ENCODE measurements at places on chromosomes 1 and 21. TPM values are rescaled to one million over a fixed set of nuclear protein-coding genes. Genes with fewer than 3 reads are reported as not detected.

Gene TM2D1
- 43.5 TPM for total RNA-seq

Gene COL24A1
- 0.16 TPM for total RNA-seq

Gene MARK1
- total RNA-seq: 9.1 TPM

Gene FCRLB
- 3.3 TPM for total RNA-seq

DNA sequence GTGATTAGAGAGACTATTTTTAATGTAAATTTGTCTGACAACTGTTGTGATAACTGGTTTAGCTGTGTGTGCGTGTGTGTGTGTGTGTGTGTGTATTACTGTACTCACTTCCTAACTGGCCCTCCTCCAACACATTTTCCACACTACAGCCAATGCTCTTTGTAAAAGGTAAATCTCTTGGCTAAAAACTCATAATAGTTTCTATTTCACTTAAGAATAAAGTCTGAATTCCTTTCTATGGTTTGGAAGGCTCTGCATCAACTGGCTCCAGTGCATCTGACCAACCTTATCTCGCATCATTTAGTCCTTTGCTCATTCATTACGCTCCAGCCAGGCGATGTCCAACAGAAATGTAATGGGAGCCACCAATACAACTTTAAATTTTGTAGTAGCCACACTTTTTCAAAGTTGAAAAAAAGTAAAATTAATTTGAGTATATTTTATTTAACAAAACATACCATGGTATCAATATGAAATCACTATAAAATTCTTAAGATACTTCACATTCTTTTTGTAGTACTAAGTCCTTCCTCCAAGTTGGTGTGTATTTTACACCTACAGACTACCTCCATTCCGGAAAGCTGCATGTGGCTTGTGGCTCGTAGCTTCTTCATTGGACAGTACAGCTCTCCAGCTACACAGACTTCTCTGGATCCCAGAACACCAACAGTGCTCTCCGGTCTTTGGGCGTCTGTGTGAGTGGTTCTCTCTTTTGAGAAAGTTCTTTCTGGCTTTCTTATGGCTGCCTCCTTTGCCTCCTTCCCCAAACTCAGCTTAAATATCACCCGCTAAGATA, 68.9 kb downstream of the NRIP1 start:
- H3K4me1 ChIP-seq: peaks cover 15% of the 10 kb centered on the region
- H3K36me3 ChIP-seq: no peaks in the 10 kb centered on the region
- no peak overlapping the region for H3K4me3 ChIP-seq
- H3K27me3 ChIP-seq: no peaks in the 10 kb centered on the region

- H3K4me1 ChIP-seq: no peaks in the 10 kb centered on the region
- DNase-seq: no peak
- no peaks in the 10 kb centered on the region for H3K36me3 ChIP-seq
- H3K27ac ChIP-seq: no peak overlapping the region
- H3K4me3 ChIP-seq: no peak overlapping the region
Observed at GRCh38 chr1:17167041-17167785, 37.7 kb upstream of the PADI1 start.

DNA sequence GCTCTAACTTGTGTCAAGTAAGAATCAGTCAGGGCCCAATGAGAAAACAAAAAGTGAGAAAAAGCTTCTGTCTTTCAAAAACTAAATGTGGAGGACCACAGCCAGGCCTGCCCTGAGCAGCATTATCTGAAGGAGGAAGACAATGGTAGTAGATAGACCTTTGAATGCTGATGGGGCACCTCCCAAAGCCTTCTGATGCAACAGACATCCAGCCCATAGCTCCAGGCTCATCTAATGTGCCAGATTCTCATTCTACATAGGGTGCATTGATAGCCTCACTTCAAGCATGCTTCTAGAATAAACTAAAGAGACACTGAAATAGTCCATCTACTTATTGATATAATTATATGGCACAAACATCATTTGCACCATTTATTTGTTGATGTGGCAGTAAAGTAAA, 351.6 kb downstream of the HHIPL2 start:
- H3K27me3 ChIP-seq: no peaks in the 10 kb centered on the region
- no peaks in the 10 kb centered on the region for H3K36me3 ChIP-seq
- H3K4me3 ChIP-seq: no peak overlapping the region

GRCh38 chr1:204348722-204349121, 11.0 kb downstream of the PLEKHA6 start:
- no peak overlapping the region for H3K4me3 ChIP-seq
- H3K27me3 ChIP-seq: no peaks in the 10 kb centered on the region
- no peak overlapping the region for H3K27ac ChIP-seq
- H3K36me3 ChIP-seq: no peaks in the 10 kb centered on the region
- DNase-seq: peak; percentile 50

DNA sequence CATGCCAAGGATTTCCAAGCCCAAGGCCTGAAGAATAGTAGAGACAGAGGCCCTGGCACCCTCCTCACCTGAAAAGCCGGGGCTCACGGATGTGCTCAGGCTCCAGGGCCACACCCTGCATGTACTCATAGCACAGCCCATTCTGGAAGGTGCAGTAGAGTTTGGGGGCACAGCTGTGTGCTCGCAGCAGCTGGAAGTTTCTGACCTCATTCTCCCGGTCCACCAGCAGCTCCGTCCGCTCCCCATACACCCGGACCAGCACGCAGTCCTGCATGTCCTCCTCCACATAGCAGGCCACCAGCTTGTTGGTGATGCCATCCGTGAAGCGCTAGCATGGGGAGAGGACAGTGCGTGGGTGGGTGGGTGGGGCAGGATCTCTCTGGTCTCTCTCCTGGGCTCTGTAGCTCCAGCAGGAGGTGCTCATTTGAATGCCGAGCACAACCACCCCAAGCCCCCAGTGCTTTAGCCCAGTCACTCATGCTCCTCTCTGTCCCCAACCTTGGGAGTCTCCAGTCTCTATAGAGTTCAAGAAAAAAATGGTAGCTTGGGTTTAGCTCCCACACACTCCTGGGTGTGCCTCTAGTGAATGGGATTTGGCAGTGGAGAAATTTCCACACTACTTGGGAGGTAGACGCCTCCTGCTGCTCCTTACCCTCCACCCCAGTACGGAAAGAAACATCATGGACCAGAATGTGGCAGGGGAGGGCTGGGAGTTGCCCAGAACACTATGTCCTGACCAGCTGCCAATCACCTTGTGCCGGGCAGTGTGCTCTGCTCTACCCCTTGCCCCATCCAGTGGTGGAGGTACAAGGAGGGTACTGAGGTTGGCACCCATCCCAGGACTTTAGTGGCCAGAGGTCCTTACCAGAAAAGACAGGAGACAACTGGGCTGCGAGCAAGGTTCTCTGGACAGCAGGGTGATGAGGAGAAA, 1.9 kb downstream of the ETNK2 start:
- H3K27me3 ChIP-seq: no peaks in the 10 kb centered on the region
- H3K27ac ChIP-seq: no peak overlapping the region
- no peaks in the 10 kb centered on the region for H3K36me3 ChIP-seq

- H3K27me3 ChIP-seq: no peaks in the 10 kb centered on the region
- H3K36me3 ChIP-seq: no peaks in the 10 kb centered on the region
- H3K4me1 ChIP-seq: no peaks in the 10 kb centered on the region
- H3K4me3 ChIP-seq: no peak overlapping the region
Observed at GRCh38 chr1:228197555-228198147, 10.2 kb upstream of the OBSCN start.

DNA sequence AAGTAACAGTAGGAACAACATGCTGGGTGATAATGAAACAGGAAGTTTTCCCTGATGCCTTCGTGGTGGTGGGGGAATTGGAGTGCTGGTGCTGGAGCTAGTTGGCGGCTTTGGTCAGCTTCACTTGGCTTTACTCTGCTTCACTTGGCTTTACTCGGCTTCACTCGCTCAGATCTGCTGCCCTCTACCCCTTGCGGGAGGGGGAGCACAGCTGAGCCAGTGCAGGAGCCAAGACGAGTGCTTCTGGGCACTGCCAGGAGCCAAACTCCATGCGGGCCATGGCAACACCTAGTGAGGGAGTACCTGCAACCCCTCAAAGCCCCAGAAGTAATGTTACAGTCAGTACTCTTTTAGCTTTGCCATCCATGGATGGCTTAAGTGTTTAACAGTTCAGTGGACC, 10.6 kb upstream of the PRKACB start:
- H3K4me3 ChIP-seq: no peak overlapping the region
- no peak overlapping the region for H3K27ac ChIP-seq
- no peaks in the 10 kb centered on the region for H3K27me3 ChIP-seq
- H3K4me1 ChIP-seq: no peaks in the 10 kb centered on the region
- no peaks in the 10 kb centered on the region for H3K36me3 ChIP-seq
